ENCODE measurements at places on chromosomes 12 and 14. TPM values are rescaled to one million over a fixed set of nuclear protein-coding genes. Genes with fewer than 3 reads are reported as not detected.

MMP19 gene
- total RNA-seq: 21.6 TPM

- no peak overlapping the region for H3K27ac ChIP-seq
- H3K4me3 ChIP-seq: no peak overlapping the region
- no peaks in the 10 kb centered on the region for H3K27me3 ChIP-seq
Observed at GRCh38 chr12:28814246-28814645, 334.8 kb upstream of the FAR2 start.

DNA sequence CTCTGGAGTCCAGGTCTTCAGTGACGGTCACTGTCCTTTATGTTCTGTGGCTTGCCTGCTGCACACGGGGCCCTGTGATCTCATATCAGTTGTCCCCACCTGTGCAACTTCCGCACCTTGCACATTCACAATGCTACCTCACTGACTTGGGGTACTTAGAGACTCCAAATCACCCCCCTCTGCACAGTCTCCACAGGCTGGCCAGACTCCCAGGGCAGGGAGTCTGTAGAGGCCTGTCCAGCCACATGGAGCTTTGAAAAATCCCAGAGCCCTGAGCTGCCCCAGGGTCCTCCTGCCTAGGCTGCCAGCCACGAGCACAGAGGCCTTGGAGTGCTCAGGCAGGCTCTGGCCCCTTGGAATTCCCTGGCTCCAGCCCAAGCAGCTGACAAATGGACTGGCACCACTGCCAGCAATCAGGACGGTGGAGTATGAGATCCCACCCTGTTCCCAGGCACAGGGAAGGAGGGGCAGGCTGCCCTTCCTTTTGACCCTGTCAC lies 26.4 kb downstream of the CMKLR1 start:
- H3K4me3 ChIP-seq: no peak overlapping the region
- H3K27me3 ChIP-seq: no peaks in the 10 kb centered on the region
- H3K4me1 ChIP-seq: peaks cover 20% of the 10 kb centered on the region
- H3K27ac ChIP-seq: peak overlapping the region; percentile 26
- DNase-seq: no peak
- H3K36me3 ChIP-seq: no peaks in the 10 kb centered on the region

DNA sequence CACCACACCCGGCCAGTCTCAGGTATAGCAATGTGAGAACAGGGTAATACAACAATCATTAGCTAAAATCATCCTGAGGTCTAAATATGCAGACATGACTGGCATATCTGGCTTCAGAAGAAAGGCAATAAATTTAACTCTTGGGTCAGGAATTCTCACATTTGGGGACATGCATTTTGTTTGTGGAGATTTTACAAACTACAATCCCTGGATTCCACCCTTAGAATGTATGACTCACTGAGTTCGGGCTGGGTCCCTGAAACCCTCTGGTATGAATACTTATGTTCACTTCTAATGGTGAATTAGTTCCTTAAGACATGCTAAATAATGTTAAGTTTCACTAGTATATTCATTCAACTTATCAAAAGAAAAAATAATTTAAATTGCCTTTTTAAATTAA lies 98.9 kb upstream of the HMGA2 start:
- no peaks in the 10 kb centered on the region for H3K36me3 ChIP-seq
- no peak overlapping the region for H3K27ac ChIP-seq
- DNase-seq: no peak
- H3K27me3 ChIP-seq: peaks cover 8% of the 10 kb centered on the region
- H3K4me3 ChIP-seq: no peak overlapping the region

DNA sequence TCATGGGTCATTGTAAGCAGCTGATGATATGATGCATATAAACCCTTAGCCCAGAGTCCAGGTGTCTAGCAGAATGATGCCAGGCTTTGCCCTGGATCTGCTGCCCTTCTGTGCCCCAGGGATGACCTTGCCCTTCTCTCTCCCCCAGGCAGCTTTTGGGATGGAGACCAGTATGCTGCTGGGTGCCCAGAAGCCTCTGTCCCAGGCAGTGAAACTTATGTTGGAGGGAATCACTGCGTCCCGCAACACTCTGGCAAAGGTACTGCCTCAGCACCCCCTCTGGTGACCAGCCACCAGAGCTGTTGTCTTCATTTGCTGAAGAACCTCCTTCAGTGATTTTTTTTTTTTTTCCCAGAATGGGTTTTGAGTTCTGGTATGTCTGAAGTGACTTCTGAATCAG lies 23.3 kb downstream of the CYP46A1 start:
- no peaks in the 10 kb centered on the region for H3K4me1 ChIP-seq
- H3K36me3 ChIP-seq: no peaks in the 10 kb centered on the region
- DNase-seq: peak; percentile 43
- H3K27ac ChIP-seq: no peak overlapping the region

GRCh38 chr12:94174576-94174975 lies 26.2 kb downstream of the PLXNC1 start:
- H3K36me3 ChIP-seq: no peaks in the 10 kb centered on the region
- H3K27ac ChIP-seq: no peak overlapping the region
- H3K4me3 ChIP-seq: no peak overlapping the region
- H3K27me3 ChIP-seq: no peaks in the 10 kb centered on the region
- no peaks in the 10 kb centered on the region for H3K4me1 ChIP-seq

RNASE1 gene
- total RNA-seq: 174 TPM

PLBD1 gene
- 29.0 TPM for total RNA-seq

DNA sequence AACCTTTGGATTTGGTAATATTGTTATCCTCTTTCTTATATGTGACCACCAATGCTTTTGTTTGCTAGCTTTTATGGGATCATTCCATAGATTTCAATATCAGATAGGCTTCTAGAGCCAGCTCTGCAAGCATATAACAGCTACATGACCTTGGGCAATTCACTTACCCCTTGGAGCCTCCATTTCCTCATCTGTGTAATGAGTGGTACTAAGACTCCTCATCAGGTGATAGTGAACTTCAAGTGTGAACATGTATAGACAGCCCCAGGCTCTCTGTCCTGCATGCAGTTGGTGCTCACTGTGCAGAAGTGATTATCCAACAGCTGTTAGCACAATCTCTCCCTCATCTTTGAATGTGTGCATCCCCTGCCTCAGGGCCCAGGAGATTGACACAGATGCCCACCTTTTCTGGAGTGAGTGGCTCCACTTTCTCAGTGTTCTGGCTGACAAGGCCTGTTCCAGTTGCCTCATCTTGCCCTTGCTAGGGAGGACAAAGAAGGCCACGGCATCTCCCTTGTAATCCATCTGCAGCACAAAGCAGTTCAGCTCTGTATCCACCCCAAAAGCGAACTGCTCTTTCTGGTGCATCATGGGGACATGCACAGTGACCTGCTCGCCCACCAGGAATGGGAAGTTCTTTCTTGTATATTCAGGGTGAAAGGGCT lies 9.2 kb downstream of the SERPINA9 start:
- no peaks in the 10 kb centered on the region for H3K27me3 ChIP-seq
- H3K36me3 ChIP-seq: no peaks in the 10 kb centered on the region
- H3K27ac ChIP-seq: no peak overlapping the region
- DNase-seq: no peak

GRCh38 chr12:64992641-64993040 lies 128.5 kb downstream of the WIF1 start:
- no peak overlapping the region for H3K4me3 ChIP-seq
- no peak for DNase-seq
- no peaks in the 10 kb centered on the region for H3K4me1 ChIP-seq
- H3K27me3 ChIP-seq: no peaks in the 10 kb centered on the region
- no peaks in the 10 kb centered on the region for H3K36me3 ChIP-seq

DNA sequence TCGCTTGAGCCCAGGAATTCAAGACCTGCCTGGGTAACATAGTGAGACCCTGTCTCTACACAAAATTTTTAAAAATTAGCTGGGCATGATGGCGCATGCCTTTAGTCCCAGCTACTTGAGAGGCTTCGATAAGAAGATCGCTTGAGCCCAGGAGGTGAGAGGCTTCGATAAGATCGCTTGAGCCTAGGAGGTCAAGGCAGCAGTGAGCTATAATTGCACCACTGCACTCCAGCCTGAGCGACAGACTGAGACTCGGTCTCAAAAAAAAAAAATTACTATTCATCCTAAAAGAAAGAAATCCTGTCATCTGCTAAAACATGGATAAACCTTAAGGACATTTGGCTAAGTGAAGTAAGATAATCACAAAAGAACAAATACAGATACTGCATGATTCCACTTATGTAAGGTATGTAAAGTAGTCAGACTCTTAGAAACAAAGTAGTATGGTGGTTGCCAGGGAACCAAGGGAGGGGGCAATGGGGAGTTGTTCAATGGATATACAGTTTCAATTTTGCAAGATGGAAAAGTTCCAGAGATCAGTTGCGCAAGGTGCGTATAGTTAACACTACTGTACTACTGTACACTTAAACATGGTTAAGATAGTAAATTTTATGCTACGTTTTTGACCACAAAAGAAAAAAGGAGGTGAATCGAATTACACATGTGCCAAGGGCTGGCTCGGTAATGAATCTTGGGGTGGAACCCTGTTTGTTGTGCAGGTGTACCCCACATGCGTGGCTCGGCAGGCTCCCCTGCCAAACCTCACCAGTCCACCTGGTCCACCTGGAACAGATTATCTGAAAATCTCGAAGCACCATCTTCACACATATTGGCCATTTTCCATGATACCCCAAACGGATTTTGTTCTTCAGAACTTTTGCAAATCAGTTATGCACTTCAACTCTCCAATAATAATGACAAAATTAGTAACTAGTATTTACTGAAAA lies 18.3 kb upstream of the ATP2A2 start:
- no peaks in the 10 kb centered on the region for H3K36me3 ChIP-seq
- no peak overlapping the region for H3K4me3 ChIP-seq
- no peak for DNase-seq
- H3K27ac ChIP-seq: no peak overlapping the region

KRT6C gene
- 257 TPM for total RNA-seq

GRCh38 chr12:66602483-66603143 lies 76.3 kb downstream of the GRIP1 start:
- no peak overlapping the region for H3K27ac ChIP-seq
- no peaks in the 10 kb centered on the region for H3K27me3 ChIP-seq
- H3K4me3 ChIP-seq: no peak overlapping the region
- no peaks in the 10 kb centered on the region for H3K36me3 ChIP-seq
- no peak for DNase-seq

DHRS4L2 gene
- 16.7 TPM for total RNA-seq

DNA sequence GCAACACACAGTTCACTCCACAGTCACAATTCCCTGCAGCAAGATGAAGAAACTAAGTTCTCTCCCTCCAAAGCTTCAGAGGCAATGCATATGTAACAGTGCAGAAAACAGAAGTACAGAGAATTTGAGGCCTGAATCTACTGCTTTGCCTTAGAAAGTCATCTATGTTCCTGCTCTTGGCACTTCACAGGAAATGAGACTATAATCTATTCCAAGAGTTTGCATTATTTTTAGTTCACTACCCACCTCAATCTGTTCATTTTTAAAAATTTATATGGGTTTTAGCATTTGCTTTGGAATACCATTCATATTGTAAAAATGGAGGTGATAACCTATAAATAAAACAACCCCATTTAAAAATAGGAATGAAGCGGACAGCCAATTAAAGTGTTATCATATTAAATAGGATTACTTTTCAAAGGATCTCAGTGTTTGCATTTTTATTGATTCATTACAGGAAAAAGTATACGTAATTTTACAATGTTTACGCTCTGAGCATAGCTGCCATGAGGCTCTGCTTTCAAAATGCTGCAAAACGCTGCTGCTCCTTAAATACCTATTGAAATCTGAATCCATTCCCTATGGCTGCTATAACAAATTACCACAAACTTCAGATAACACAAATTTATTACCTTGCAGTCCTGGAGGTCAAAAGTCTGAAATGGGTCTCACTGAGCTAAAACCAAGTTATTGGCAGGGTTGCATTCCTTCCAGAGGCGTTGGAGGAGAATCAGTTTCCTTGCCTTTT lies 60.0 kb downstream of the ARMH4 start:
- no peaks in the 10 kb centered on the region for H3K36me3 ChIP-seq
- no peak for DNase-seq
- no peaks in the 10 kb centered on the region for H3K27me3 ChIP-seq
- H3K4me3 ChIP-seq: no peak overlapping the region
- H3K4me1 ChIP-seq: no peaks in the 10 kb centered on the region

PLEKHG7 gene
- not detected for total RNA-seq

ZNF10 gene
- 10.8 TPM for total RNA-seq

- H3K27me3 ChIP-seq: no peaks in the 10 kb centered on the region
- DNase-seq: no peak
- H3K27ac ChIP-seq: no peak overlapping the region
- H3K4me1 ChIP-seq: no peaks in the 10 kb centered on the region
- no peaks in the 10 kb centered on the region for H3K36me3 ChIP-seq
- no peak overlapping the region for H3K4me3 ChIP-seq
Observed at GRCh38 chr12:88227263-88227662, 85.2 kb downstream of the TMTC3 start.

DNA sequence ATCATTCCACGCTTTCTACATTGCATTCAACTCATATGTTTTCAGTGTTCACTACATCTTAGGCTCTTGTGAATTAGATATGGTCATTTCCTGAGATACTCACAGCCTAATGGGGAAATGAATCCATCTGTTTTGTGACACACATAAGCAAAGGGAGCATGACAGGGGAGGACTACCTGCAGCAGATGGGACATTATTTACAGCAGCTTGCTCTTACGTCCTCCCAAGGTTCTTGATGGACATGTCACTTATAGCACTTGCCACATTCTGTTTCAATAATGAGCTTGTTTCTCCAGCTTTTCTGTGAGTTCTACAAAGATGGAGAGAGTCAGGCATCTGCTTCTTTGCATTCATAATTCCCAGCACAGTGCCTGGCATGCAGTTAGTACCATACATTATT lies 1509.6 kb upstream of the TMEM132C start:
- no peaks in the 10 kb centered on the region for H3K36me3 ChIP-seq
- no peak for DNase-seq
- H3K27ac ChIP-seq: no peak overlapping the region
- no peaks in the 10 kb centered on the region for H3K27me3 ChIP-seq
- H3K4me1 ChIP-seq: no peaks in the 10 kb centered on the region

- H3K36me3 ChIP-seq: no peaks in the 10 kb centered on the region
- no peak overlapping the region for H3K27ac ChIP-seq
- no peaks in the 10 kb centered on the region for H3K4me1 ChIP-seq
- DNase-seq: no peak
- no peaks in the 10 kb centered on the region for H3K27me3 ChIP-seq
- H3K4me3 ChIP-seq: no peak overlapping the region
Observed at GRCh38 chr14:76484355-76484754, 108.4 kb downstream of the ESRRB start.

DNA sequence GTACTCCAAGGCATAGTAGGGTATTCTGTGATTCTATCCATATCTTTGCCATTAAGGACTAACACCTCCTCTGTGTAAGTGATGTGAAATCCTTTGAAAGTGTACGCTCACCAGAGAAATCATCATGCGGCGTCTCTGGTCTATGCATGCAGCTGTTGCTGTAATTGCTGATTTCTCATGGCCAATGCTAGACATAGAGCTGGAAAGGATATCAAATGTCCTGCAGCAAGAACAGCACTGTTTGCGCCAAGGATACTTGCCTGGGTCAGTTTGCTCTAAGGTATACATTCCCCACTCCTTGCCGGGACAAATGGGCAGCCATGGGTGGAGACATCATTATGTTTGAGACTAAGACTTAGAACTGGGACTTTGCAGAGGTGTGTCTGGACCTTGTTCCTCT lies 896.4 kb downstream of the BCL11B start:
- no peak overlapping the region for H3K4me3 ChIP-seq
- H3K27ac ChIP-seq: no peak overlapping the region
- peaks cover 4% of the 10 kb centered on the region for H3K4me1 ChIP-seq
- no peak for DNase-seq
- no peaks in the 10 kb centered on the region for H3K36me3 ChIP-seq

SCN8A gene
- 3.7 TPM for total RNA-seq

- H3K4me3 ChIP-seq: no peak overlapping the region
- no peak for DNase-seq
- H3K4me1 ChIP-seq: peaks cover 46% of the 10 kb centered on the region
- H3K36me3 ChIP-seq: no peaks in the 10 kb centered on the region
Observed at GRCh38 chr14:61106959-61107641, 126.1 kb downstream of the SLC38A6 start.
